ENCODE measurements at places on chromosomes 6 and 20. TPM values are rescaled to one million over a fixed set of nuclear protein-coding genes. Genes with fewer than 3 reads are reported as not detected.
A peak's percentile ranks its signal among the peaks of the same experiment; 100 is the strongest.

GUCA1A gene
- not detected for total RNA-seq

SNHG17 gene
- total RNA-seq = 65.7 TPM

GRCh38 chr6:16334671-16335070, 96.3 kb downstream of the GMPR start:
- no peaks in the 10 kb centered on the region for H3K27me3 ChIP-seq
- no peaks in the 10 kb centered on the region for H3K36me3 ChIP-seq
- H3K4me3 ChIP-seq = no peak overlapping the region
- H3K4me1 ChIP-seq = peaks cover 13% of the 10 kb centered on the region

- no peaks in the 10 kb centered on the region for H3K36me3 ChIP-seq
- peaks cover 21% of the 10 kb centered on the region for H3K27me3 ChIP-seq
- no peak overlapping the region for H3K27ac ChIP-seq
- DNase-seq = no peak
- peaks cover 11% of the 10 kb centered on the region for H3K4me1 ChIP-seq
Observed at GRCh38 chr6:1039746-1040145, 272.2 kb upstream of the FOXQ1 start.

GRCh38 chr20:48846516-48847492, 19.0 kb upstream of the PREX1 start:
- no peak overlapping the region for H3K27ac ChIP-seq
- H3K36me3 ChIP-seq = no peaks in the 10 kb centered on the region
- no peaks in the 10 kb centered on the region for H3K27me3 ChIP-seq
- H3K4me1 ChIP-seq = peaks cover 8% of the 10 kb centered on the region
- DNase-seq = no peak

- no peaks in the 10 kb centered on the region for H3K27me3 ChIP-seq
- peak; percentile 61 for DNase-seq
- no peak overlapping the region for H3K27ac ChIP-seq
- H3K36me3 ChIP-seq = no peaks in the 10 kb centered on the region
- no peak overlapping the region for H3K4me3 ChIP-seq
- H3K4me1 ChIP-seq = peaks cover 5% of the 10 kb centered on the region
Observed at GRCh38 chr6:30411515-30412207, 66.7 kb downstream of the RPP21 start.

CD83 gene
- 6.0 TPM for total RNA-seq

GRCh38 chr20:2521369-2522305, 12.9 kb upstream of the ZNF343 start:
- no peaks in the 10 kb centered on the region for H3K36me3 ChIP-seq
- H3K4me1 ChIP-seq = peaks cover 3% of the 10 kb centered on the region
- no peak overlapping the region for H3K4me3 ChIP-seq
- no peaks in the 10 kb centered on the region for H3K27me3 ChIP-seq

RIPPLY2 gene
- total RNA-seq = not detected

DNA sequence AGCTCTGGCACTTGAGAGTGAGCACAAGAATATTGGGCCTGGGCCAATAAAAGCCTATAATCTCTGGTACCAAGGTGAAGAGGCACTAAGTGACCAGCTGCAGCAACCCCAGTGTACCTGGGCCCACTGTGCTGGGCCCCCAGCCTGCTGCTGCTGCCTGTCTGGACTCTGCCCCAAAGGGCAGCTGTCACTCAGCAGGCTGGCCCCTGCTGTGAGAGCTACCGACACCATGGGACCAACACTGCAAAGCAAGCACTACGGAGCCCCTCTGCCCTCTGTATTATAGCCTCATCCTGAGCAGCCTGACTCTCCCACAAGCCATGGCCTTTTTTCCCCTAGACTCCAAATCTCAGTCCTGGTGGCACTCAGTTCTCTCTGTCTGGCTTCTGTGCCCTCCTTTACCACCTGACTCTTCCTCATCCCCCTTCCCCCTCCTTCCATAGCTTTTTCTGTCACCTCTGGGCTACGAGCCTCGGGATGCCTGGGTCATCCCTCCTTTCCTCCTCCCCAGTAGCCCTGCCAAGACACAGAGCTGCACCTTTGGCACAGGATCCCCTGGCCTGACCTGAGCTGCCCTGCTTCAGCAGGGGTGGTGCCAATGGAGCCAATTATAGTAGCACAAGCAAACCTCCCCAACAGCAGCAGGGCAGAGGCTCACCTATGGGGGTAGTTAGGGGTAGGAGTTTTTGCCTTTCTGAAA, 14.2 kb downstream of the RRP36 start:
- H3K4me1 ChIP-seq = no peaks in the 10 kb centered on the region
- H3K27me3 ChIP-seq = no peaks in the 10 kb centered on the region
- H3K36me3 ChIP-seq = peaks cover 9% of the 10 kb centered on the region
- no peak for DNase-seq
- H3K4me3 ChIP-seq = no peak overlapping the region

DNA sequence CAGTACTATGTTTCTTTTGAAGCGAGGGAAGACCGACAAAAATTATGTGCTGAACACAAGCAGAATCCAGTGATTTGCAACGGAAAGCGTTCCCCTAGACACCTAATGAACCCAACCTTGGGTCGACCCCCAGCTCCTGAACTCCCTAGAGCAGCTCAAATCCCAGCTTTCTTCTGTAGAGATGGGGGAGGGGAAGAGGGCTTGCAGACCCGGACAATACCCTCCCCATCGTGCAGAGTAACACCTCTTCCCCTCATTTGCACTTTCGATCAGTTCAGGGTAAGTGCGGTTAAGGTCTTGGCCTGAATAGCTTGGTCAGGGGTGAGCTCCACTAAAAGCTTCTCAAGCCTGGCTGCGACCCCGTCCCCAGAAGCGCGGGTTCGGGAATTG, 404 bp downstream of the CEP162 start:
- peaks cover 22% of the 10 kb centered on the region for H3K4me1 ChIP-seq
- H3K27ac ChIP-seq = peak overlapping the region; percentile 55
- H3K27me3 ChIP-seq = peaks cover 5% of the 10 kb centered on the region
- no peaks in the 10 kb centered on the region for H3K36me3 ChIP-seq

RAET1G gene
- total RNA-seq = 0.37 TPM

- no peak overlapping the region for H3K4me3 ChIP-seq
- H3K27ac ChIP-seq = no peak overlapping the region
- peaks cover 32% of the 10 kb centered on the region for H3K36me3 ChIP-seq
- DNase-seq = no peak
Observed at GRCh38 chr6:126015863-126016262, 29.5 kb downstream of the TRMT11 start.

GTSF1L gene
- not detected for total RNA-seq

DNA sequence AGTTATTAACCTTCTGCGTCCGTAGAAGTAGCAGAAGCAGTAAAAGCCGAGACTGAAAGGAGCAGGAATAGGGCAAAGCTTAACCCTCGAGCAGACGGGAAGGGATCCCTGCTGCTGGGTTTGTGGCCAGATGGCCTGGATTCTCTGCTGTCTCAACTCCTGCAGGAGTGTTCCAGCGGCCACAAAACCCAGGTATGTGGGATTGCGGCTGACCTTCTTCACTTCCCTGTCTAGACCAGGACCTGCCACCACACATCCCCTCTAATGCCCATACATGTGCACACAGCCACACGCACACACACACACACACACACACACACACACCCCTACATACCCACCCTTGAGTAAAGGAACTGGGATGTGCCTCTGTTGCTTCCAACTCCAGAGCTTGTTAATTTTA, 33.1 kb upstream of the TNFRSF21 start:
- H3K27me3 ChIP-seq = no peaks in the 10 kb centered on the region
- DNase-seq = no peak
- no peak overlapping the region for H3K27ac ChIP-seq
- no peaks in the 10 kb centered on the region for H3K36me3 ChIP-seq
- H3K4me1 ChIP-seq = no peaks in the 10 kb centered on the region

DNA sequence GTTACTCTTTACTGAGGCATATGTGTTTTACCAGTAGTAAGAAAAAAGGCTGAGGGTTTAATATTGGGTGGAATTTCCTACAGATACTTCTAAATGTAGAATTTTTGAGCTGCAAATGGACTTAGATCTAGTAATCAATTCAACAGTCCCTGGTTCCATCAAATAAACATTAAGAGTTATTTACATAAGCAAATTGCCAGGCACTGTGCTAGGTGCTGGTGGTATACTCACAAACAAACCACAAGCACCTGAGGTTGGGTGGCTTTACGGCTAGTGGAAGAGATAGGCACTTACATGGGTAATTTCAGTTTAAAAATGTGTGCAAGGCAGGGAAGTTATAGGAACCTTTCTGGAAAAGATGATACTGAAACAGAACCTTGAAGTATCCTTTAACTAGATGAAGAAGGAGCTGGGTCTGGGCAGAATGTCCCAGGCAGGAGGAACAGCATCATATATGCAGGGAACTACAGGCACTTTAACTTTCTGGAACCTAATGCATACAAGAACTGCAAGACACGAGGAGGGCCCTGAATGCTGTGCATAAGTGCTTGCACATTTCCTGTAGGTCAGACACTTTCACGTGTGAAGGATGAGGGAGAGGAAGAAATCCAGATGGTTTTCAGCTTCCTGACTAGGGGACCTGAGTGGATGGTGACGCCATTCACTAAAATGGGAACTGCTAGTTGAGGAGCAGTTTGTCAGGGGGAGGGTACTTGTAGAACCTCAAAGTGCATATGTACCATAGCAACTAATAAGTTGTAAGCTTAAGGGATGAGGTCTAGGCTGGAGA, 4.5 kb downstream of the CCN6 start:
- no peaks in the 10 kb centered on the region for H3K27me3 ChIP-seq
- no peak overlapping the region for H3K4me3 ChIP-seq
- no peak for DNase-seq

DNA sequence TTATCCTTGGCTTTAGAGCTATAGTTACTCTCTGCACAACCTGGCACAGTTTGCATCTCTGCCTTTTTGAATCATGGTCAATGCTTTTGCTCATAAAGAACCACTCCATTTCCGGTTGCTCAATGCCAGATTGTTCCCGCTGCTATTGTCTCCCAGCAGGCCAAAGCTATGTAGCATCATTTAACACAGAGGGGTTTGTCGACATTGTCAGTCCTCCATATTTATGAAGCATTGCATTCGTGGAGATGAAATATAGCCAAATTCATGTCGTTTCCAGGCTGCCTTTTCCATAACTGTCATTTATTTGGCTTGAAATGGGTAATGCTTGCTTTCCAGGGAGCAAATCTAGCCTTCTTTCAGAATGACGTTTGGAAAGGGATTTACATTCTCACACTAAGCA, 598.8 kb downstream of the EPHA7 start:
- no peaks in the 10 kb centered on the region for H3K4me1 ChIP-seq
- H3K27me3 ChIP-seq = no peaks in the 10 kb centered on the region
- DNase-seq = no peak
- H3K36me3 ChIP-seq = no peaks in the 10 kb centered on the region
- H3K4me3 ChIP-seq = no peak overlapping the region

DNA sequence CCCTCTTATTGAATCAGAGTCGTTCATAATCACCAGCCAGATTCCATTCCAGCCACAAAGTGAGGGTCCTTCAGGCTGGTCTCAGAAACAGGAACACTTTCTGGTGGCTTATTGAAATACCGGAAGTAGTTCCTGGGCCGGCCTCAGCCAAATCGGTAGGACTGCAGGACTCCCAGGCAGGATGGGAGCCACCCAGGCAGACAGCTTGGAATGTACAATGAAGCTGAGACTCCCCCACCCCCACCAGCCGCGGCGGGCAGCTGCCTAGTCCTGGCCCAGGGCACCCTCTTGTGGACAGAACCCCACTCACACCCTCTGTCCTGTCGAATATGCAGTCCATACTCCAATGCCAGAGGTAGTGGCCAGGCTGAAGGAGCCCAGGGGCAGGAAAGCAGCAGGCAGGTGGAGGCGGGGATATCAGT, 43.8 kb downstream of the MDFI start:
- no peak overlapping the region for H3K4me3 ChIP-seq
- H3K27ac ChIP-seq = no peak overlapping the region
- no peaks in the 10 kb centered on the region for H3K27me3 ChIP-seq
- H3K4me1 ChIP-seq = peaks cover 13% of the 10 kb centered on the region
- no peaks in the 10 kb centered on the region for H3K36me3 ChIP-seq

DNA sequence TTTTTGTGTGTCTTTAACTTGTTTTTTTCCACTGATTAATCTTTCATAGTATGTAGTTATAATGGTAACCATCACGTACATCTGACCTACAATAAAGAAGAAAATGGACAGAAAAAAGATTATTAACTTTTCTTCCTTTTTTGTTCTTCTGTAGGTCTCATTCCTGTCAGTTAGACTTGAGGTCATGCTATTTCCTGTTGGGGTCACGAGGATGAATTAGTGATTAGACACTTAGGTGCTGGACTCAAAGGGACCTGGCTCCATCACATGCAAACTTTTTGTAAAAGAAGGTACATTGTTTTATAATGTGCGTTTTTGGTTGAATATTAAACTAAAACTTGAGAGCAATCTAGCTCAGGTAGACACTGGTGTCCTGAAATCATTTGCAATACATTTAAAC, 14.8 kb downstream of the MARCKS start:
- H3K27me3 ChIP-seq = no peaks in the 10 kb centered on the region
- H3K4me1 ChIP-seq = peaks cover 7% of the 10 kb centered on the region
- no peak for DNase-seq
- H3K27ac ChIP-seq = no peak overlapping the region
- no peaks in the 10 kb centered on the region for H3K36me3 ChIP-seq

DNA sequence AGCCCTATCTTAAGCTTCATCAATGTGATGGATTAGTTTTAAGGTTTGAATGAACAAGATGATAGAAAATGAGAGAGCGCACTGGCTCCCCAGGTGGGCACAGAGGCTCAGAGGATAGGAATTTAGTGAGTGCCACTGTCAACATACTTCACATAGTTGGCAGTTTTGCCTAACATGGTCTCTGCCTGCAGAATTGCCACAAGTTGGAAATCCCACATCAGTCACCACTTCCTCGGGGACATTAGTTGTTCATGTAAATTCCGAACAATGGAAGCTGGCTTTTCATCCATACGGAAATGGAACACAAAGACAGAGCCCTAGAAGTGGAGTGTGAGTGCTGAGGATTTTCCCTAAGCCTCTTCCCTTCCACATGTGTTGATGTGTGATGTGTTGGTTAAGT, 123.9 kb upstream of the PHACTR1 start:
- no peak overlapping the region for H3K27ac ChIP-seq
- no peak for DNase-seq
- H3K4me1 ChIP-seq = peaks cover 10% of the 10 kb centered on the region
- H3K27me3 ChIP-seq = no peaks in the 10 kb centered on the region

- H3K36me3 ChIP-seq = no peaks in the 10 kb centered on the region
- H3K4me3 ChIP-seq = no peak overlapping the region
- DNase-seq = no peak
- H3K27me3 ChIP-seq = no peaks in the 10 kb centered on the region
Observed at GRCh38 chr20:699811-700338, 24.3 kb upstream of the SCRT2 start.

- DNase-seq = no peak
- H3K4me3 ChIP-seq = no peak overlapping the region
- no peak overlapping the region for H3K27ac ChIP-seq
Observed at GRCh38 chr6:11806561-11807317, 28.1 kb upstream of the ADTRP start.
